Vagina (tissue), 2 donors: ENCODE measurements at places on chromosomes 11 and 22. TPM values are rescaled to one million over a fixed set of nuclear protein-coding genes. Genes with fewer than 3 reads are reported as not detected.

- no peak for DNase-seq
These were observed 5.7 kb upstream of the SULT4A1 start for GRCh38 chr22:43867839-43868635.

DNA sequence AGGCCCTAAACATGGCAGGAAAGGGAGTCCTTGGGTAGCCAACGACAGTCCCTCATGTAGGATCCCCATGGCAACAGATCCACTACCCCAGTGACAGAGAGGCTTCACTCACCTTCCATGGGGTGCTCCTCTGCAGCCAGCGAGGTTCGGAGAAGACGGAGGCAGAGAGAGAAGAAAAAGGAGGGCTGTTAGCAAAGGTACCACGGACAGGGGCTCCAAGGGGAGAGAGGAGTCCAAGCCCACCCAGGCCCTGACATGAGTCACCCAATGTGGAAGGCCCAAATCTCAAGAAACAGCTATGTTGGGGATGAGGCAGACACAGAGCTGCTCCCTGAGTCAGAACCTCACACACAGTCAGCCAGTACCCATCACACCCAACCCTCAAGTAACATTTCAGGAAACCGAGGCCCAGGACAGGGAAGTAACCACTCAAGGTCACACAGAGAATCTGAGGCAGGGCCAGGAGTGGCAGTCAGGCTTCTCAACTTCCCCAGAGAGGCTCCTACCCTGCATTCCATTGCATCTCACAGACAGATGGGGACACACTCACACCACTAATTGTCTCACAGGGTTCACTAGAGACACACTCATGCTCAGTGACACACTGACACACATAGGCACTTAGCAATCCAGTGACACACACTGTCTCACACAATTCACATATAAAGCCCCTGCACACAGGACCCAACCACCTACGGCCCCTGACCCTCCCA, 25.2 kb downstream of the NRXN2 start:
- DNase-seq: no peak

- DNase-seq: no peak
These were observed 1.6 kb downstream of the RNF26 start for GRCh38 chr11:119335655-119336543.

DNA sequence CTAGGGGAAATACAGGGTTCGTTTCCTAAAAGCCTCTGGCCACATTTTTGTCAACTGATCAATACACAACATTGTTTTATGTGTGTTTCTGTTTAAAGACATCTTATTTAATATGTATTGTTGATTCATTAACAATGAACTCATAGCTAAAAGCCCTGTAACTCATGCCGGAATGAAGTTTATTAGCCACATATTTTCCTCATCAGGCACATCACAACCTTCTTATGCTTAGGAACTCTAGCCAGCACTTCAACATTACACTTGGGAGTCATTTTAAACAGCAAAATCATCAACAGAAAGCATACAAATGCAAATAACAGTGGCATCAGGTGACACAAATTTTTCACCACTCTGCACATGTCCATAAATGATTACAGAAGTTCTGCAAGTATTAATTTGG, 15.1 kb upstream of the BLID start:
- no peak for DNase-seq

GRCh38 chr11:62489204-62489603, 57.4 kb downstream of the AHNAK start:
- no peak for DNase-seq

DNA sequence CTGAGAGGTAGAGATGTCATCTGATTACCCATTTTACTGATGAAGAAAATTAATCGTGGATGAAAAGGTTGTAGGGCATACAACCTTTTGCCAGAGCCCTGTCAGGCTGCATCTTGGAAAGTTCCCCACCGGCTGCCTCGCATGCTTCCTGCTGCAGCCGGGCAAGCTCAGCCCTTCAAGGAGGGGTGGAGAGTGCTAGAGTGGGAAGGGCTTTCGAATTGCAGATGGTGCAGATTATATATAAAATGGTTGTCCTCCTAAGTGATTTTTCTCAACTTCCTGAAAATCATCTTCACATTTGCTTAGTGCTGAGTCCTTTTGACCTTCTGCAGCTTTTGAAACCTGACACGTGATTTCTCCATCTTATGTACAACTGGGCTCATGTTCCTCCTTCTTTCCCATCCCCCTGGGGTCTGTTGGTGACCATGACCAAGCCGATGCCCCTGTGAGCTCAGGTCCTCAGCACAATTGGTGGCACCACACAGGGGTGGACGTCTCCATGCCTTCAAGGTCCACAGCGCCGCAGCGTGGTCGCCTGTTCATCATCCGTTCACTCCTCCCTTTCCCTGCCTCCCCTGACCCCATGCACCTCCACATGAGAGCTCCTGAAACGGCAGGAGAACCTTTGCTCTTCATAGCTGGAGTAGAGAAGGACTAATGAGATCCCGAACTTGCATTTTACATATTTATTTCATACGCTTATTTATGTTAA, 47.6 kb upstream of the MYO18B start:
- no peak for DNase-seq

GRCh38 chr22:49828599-49828965, 909 bp upstream of the BRD1 start:
- DNase-seq: no peak

- DNase-seq: no peak
These were observed 146.2 kb downstream of the TRIM29 start for GRCh38 chr11:119991669-119992068.

GRCh38 chr22:30286813-30287647, 2.3 kb downstream of the CASTOR1 start:
- no peak for DNase-seq

DNA sequence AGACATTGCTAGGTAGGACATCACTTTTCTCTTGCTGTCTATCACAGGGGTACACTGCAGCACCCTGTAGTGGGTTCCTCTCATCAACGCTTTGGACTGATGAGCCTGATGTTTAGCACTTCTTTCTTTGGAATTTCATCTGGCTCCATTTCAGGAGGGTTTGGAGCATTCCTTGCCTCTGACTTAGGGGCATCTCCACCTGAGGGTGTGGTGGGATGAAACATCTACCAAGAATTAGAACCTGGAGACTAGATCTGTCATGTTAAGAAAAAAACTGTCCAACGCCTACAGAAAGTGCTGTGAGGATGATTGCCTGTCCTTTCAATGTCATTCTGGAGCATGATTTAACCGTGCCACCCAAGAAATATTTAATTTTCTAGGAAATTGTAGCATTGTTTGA, 648.4 kb downstream of the ETS1 start:
- no peak for DNase-seq

The OR52N4 gene
- not detected for total RNA-seq

The GRAP2 gene
- total RNA-seq: 12.3 TPM
